ENCODE measurements at places on chromosomes 3 and 15.

GRCh38 chr3:182668541-182668940 is 124.8 kb upstream of the ATP11B start:
- no peak for DNase-seq

DNA sequence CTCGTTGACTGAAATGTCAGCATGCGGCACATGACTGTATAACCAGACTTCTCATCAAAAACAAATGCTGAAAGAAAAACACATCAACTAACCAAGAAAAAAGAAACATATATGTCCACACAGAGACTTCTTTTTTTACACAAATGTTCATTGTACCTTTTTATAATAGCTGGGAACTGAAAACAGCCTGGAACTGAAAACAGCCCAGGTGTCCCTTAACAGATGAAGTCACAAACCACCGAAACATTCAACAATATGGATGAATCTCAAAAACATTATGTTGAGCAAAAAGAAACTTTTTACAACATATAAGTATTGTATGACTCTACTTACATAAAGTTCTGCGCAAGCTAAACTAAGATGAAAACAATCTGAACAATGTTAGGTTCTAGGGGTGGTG is 20.6 kb downstream of the UBE3A start:
- no peak for DNase-seq

- no peak for DNase-seq
Observed at GRCh38 chr3:141242377-141243092, 10.9 kb downstream of the PXYLP1 start.

GRCh38 chr3:16788440-16789056 is 96.2 kb upstream of the PLCL2 start:
- no peak for DNase-seq

- DNase-seq = no peak
Observed at GRCh38 chr3:41836360-41837134, 125.4 kb downstream of the ULK4 start.

GRCh38 chr3:177441813-177442646 is 244.7 kb upstream of the TBL1XR1 start:
- DNase-seq = no peak

- DNase-seq = no peak
Observed at GRCh38 chr3:61780016-61780415, 218.6 kb downstream of the PTPRG start.
